ENCODE measurements at places on chromosomes 6 and 20.

- peak; percentile 62 for DNase-seq
These were observed 2.8 kb downstream of the RNF24 start for GRCh38 chr20:4012589-4012988.

DNA sequence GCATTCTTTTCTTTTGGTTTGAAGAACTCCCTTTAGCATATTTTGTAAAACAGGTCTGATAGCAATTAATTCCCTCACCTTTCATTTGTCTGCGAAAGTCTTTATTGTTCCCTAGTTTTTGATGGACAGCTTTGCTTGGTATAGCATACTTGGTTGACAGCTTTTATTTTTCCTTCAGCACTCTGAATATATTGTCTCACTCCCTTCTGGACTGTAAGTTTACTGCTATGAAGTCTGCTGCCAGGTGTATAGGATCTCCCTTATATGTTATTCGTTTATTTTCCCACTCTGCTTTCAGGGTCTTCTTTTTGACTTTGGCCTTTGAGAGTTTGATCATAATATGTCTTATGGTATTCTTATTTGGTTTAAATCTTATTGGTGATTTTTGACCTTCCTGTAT lies 47.7 kb upstream of the SNAP91 start:
- no peak for DNase-seq

- no peak for DNase-seq
These were observed 72.3 kb downstream of the MACROD2 start for GRCh38 chr20:14067603-14068002.

- no peak for DNase-seq
These were observed 3.0 kb upstream of the NTSR1 start for GRCh38 chr20:62705627-62706026.

- DNase-seq = no peak
These were observed 21.6 kb upstream of the TNFAIP3 start for GRCh38 chr6:137845460-137845859.

GRCh38 chr6:39189915-39190544 lies 39.2 kb downstream of the KCNK5 start:
- no peak for DNase-seq

GRCh38 chr6:5250911-5251310 lies 9.8 kb downstream of the LYRM4 start:
- DNase-seq = no peak
